ENCODE measurements at places on chromosomes 3 and 15.

GRCh38 chr3:180325958-180326357, 276.0 kb upstream of the TTC14 start:
- no peak for DNase-seq

DNA sequence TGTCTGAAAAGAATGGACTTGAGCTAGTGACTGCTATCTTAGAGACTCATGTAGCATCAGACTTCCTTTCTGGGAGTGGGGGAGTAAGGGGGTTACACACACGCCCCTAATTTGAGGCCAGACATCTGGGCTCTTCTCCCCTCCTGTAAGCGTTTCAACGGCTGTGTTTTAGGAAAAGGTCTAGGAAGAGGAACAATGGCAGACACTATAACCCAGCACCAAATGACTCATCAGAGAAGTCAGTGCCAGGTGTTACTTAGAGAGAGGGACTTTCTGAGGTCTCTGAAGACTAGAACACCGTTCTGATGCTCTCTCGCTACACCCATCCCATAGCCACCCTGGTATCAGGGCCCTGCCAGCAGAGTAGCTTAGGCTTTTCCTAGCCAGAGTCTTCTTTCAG, 65.5 kb downstream of the SSUH2 start:
- DNase-seq: no peak

- no peak for DNase-seq
These were observed 100.9 kb downstream of the CLSTN2 start for GRCh38 chr3:140035871-140036270.

DNA sequence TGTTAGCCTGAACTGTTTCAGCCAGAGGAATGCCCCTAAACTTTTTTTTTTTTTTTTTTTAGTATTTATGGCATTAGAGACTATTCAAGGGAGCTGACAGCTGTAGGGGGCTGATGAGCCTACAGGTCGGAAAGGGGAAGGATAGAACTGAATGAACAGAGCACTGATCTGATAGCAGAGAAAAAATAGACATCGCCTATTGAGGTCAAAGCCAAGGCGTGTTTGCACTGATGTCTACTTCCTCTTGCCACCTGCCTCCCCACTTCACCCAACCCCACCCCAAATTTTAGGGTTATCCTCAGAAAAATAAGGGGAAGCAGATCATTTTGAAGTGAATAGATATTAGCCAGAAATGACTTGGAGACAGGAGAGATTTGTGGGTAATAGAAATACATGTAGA, 3.0 kb upstream of the ZMAT3 start:
- no peak for DNase-seq

DNA sequence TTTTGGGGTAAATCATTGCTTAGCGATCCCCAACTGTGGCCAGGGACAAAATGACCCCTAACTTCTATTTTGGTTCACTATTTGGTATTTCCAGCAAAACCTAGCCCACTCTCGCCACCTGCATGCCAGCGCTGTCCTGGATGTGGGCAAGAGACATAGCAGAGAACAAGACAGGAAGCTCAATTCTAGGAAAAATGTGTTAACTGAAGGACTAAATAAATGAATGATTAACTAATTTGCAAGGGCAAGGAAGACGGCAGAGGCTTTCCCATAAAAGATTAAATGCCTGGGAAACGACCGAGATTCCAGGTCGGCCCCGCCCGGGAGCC, 408 bp downstream of the NICN1 start:
- DNase-seq: no peak

GRCh38 chr3:112001526-112001925, 2.8 kb downstream of the TAGLN3 start:
- DNase-seq: no peak

DNA sequence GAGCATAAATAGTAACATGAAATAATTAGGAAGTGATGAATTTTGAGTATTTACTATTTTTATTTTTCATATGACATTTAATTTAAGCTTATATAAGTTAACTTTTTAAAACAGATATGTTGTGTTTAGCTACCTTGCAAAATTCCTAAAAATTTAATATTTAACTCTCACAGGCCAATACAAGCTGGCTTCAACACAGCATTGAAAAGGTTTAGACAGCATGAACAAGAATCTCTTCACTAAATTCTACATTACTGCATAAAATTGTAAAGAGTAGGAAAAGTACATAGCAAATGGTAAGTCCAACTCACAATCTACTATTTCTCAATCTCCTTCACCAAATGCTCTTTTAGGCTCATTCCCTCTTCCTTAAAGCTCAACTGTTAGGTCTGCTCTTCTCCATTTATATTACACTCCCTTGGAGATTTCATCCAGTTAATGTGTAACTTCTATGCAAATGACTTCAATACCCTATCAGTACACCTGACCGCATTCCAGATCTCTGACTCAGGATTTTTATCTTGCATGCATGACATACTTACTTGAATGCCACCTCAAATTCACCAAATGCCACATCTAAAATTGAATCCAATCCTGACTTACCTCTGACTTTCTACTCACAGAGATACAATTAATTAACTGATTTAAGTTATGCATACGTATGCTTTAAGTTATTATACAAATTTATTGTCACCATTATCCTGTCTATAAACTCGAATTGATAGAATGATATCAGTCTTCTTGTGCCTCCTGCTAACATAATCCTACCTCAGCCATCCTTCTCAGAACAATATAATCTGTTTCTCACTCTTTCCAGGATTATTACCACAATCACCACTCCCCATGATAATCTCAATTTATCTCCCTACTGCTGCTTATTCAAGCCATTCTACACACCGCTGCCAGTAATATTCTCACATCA, 127.0 kb downstream of the STAG1 start:
- DNase-seq: peak; percentile 28

- no peak for DNase-seq
These were observed 170.4 kb downstream of the KLHL25 start for GRCh38 chr15:85624291-85624801.

GRCh38 chr3:35664460-35664919, 25.2 kb downstream of the ARPP21 start:
- DNase-seq: no peak

DNA sequence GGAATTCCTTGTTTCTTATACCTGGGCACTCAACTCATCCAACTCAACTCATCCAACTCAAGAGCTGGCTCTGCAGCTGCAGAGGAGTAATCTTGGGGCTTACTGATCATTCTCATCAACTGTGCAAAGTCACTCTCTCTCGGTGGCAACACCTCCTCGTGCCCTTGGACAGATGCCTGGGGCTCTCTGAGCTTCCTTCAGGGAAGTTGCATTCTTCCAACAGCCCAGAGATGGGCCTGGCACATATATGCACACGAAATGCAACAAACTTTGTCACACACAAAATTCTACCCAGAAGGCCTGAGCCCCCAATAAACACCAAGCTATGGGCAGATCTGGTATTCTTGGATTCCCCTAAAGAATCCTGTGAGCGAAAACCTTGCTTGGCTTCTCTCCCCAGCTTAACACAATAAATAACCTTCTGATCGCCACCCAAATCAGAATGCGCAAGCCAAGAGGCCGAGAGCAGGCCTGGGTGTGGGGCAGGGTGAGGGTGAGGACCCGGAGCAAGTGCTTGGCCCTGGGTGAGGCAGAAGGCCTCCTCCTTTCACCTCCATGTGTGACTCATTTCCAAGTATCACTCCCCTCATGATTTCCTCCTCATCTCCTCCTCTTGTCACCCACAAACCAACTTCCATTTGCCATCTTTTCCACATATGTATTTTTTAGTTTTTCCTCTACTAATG, 15.4 kb downstream of the TGM5 start:
- no peak for DNase-seq

DNA sequence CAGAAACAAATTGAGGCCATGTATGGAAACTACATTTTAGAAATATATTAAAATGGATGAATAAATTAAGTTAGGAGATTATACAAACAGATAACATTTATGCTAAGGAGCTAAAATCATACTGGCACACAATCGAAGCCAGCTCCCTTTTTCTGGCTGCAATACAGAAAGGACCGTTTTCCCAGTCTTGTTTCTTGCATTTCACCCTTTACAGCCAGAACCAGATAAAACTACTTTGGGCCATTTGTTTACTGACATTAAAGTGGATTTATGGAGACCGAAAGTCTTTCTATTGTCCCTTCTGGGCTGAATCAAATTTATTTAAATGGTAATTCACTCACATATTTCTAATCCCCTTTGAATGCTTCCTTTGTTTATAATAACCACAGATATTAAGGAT, 50.1 kb upstream of the CNTN3 start:
- no peak for DNase-seq

DNA sequence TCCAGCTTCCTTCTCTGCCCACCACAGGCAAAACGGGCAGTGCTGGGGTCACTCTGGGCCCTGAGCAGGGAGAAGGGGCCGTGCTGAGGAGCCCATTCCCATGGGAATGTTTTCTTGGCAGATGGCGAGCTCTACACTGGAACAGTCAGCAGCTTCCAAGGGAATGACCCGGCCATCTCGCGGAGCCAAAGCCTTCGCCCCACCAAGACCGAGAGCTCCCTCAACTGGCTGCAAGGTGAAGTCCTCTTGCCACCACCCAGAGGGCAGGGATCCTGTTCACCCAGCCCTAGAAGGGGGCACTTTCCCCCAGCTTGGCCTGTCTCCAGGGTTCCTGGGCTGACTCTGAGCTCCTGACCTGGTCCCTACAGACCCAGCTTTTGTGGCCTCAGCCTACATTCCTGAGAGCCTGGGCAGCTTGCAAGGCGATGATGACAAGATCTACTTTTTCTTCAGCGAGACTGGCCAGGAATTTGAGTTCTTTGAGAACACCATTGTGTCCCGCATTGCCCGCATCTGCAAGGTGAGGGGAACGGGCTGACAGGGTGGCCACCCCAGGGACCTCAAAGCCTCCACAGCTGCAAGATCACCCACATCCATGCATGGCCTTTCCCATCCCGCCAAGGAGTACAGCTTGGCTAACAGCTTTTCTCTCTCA, 12.4 kb downstream of the CIB1 start:
- no peak for DNase-seq

DNA sequence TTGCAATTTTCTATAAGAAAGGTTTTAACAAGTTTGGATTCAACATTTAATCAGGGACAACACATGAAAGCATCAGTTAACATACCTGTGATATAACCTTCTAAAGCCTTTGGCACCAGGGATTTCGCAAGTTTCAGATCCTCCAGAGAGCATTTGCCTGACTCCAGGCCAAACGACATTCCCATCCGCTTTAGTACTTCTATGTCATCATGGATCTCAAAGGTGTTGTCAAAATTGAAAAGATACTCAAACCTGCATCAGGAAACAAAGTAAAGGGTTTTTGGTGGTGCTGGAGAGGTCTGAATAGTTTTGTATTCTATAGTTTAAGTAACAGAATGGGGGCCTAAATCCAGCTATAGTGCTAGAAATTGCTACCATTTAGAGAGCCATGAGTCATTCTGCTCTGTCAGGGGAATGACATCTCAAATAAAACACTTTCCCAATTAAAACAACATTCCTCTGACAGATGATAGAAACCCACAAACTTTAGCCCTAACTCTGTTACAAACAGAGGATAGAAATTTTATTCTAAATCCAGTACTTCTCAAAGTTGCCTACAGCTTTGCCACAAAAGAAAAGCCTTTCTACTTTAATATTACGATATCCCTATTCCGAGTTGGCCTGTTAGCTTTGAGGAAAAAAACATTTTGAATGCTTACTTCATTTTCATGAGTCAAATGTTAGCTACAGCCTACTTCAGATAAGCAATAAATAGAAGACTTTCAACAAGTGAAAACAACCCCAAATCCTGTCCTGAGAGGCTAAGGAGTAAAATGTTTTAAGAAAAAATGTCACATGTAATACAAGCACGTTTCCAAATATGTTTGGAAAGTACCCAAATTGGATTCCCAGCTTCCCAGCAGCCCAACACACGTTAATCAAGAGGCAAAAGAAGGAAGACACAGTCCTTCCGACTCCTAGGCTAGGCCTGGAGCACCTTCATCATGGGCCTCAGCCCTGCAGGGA, 83.4 kb downstream of the ATP1B3 start:
- no peak for DNase-seq

GRCh38 chr3:111747490-111747889, 111.6 kb upstream of the PHLDB2 start:
- DNase-seq: no peak

GRCh38 chr3:133388696-133389395, 11.0 kb upstream of the BFSP2 start:
- DNase-seq: no peak

DNA sequence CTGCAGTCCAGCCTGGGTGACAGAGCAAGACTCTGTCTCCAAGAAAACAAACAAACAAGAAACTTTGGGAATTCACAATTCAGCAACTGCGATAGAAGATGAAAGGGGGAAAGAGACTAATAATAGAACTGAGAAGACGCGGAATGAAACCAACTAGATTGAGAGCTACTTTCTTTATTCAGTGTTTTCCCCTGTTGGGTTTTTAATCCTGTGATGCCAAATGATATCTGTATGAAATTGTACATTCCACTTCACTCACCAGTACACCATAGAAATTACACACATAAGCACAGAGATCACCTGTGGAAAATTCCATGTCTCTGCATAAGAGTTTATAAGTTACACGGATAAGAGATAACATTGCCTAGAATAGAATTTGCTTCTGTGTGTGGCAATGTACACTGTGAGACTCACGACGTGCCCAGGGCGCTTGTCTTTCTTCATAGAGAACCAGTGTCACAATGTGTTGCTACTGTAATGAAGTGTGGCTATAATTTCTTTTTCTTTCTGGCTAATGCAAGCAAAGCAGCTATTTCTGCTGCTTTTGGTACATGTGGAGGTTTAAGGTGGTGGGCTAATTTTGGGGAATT, 17.7 kb upstream of the CHST2 start:
- no peak for DNase-seq

GRCh38 chr3:101065962-101066361, 72.7 kb upstream of the ABI3BP start:
- no peak for DNase-seq

DNA sequence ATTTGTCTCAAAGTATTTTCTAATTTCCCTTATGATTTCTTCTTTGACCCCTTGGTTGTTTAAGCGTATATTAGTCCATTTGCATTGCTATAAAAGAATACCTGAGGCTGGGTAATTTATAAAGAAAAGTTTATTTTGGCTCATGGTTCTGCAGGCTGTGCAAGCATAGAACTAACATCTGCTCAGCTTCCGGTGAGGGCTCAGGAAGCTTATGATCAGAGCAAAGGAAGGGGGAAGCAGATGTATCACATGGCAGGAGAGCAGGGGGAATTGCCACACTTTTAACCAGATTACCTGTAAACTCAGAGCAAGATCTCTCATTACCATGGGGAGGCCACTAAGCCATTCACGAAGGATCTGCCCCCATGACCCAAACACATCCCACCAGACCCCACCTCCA, 148.2 kb downstream of the PDE8A start:
- no peak for DNase-seq

- DNase-seq: no peak
These were observed 47.3 kb upstream of the THRB start for GRCh38 chr3:24541935-24542334.

DNA sequence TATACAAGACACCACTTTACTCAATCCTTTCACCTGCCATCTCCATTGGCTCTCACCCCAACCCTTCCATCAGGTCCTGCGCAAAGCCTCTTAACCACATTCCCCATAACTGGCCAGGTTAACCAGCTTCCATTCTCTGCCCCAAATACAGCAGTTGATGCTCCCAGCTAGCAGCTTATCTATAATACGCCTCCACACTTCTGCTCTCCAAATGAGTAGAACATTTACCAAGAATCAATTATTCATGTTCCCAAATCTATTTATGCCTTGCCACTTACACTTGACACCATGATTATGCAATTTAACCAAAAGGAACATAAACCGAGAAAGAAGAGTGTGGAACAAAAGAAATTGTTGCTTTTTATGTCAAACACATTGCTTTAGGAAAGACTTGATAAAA, 103.7 kb upstream of the TPM1 start:
- no peak for DNase-seq

- DNase-seq: no peak
These were observed 22.9 kb downstream of the PRR20G start for GRCh38 chr3:127264794-127265514.

- no peak for DNase-seq
These were observed 79.5 kb upstream of the KCNMB2 start for GRCh38 chr3:178456621-178457285.
